AG10803 (cell line): ENCODE measurements at places on chromosomes 11 and 22.
A peak's percentile ranks its signal among the peaks of the same experiment; 100 is the strongest.

GRCh38 chr11:11070976-11071375 is 213.1 kb upstream of the ZBED5 start:
- no peak for DNase-seq

DNA sequence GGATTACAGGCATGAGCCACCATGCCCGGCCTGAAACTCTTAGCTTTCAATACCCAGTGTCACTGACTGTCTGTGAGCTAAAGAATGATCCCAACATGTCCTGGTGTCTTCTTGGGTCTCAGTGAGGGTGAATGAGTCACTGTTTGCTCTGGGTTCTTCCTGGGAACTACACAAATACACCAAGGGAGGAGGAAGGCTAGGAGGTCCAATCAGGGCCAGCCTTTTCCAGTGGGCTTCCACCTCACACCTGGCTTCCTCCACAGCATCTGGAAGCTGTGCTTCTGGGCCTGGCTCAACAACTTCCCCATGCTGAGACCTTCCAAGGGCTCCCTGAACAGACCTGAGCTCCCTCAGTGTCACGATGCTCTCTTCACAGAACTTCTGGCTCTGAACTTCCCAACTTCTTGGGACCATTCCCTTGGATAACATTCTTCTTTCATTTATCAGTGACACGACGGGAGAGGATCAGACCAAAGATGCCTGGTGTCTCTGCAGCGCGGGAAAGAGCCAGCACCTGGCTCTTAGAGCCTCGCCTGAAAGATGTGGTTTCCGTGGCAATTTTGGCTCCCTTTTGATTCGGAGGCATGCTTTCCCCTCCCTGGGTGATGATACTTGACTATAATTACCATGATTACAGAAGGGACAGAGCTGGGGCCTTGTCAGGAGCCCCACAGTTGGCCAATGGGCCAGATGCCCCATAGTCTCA is 22.3 kb upstream of the CHRM4 start:
- no peak for DNase-seq

- DNase-seq = peak; percentile 88
Measured at GRCh38 chr11:124798991-124799347, 1.2 kb downstream of the MSANTD2 start.

DNA sequence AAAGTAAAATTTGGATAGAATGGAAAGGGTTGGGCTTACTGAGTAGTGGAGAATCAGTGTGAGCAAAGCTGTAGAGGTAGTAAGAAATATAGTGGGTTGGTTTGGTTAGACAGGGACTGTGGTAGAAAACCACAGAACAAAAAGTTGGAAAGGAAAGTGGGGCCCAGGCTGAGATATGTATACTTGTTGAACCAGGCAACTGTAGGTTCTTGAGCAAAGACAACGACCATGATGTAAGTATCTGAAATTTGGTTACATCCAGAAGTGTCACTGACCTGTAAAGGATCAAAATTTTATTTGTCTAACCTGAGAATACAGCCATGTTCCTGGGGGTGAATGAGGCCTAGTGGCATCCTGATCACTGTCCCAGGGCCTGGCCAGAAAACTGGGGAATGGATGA is 114.1 kb downstream of the STIM1 start:
- DNase-seq = no peak

DNA sequence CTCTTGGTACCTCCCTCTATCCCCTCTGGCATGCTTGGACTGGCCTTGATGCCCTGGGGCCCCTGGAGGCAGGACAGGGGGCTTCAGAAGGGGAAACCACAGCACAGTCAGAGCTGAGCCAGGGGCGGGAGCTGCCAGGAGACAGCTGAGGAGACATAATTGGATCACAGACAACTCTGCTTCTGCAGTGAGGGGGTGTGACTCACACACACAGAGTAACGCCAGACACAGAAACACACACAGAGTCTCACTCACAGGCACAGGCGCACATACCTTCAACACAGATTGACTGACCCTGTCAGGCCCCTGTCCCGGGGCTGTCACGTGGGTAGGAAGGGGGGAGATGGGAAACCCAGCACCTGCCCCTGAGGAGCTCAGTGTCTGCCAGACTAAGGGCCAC is 20.6 kb downstream of the STARD10 start:
- peak; percentile 86 for DNase-seq

- no peak for DNase-seq
Measured at GRCh38 chr11:16897470-16898061, 116.6 kb downstream of the PLEKHA7 start.

GRCh38 chr11:72741849-72742512 is 10.2 kb downstream of the ARAP1 start:
- DNase-seq = no peak

- no peak for DNase-seq
Measured at GRCh38 chr11:116849486-116849885, 12.1 kb upstream of the APOA1 start.

DNA sequence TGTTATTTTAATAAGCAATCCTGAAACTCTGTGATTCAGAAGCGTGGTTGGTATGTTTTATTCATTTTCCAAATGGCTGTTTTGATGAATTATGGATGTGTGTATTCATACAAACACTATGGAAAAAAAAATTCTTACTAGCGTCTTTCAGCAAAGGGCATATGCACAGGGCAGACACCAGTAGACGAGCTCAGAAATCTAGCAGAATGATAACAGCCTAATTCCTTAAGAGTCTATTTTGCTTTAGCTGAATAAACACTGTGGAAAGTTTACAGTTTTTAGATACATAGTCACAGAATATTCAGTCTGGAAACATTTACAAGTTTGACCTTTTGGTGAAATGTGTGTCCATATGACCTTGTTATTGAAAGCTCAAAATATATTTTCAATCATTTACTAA is 418.8 kb upstream of the LUZP2 start:
- no peak for DNase-seq

GRCh38 chr22:29302681-29303465 is 3.6 kb upstream of the GAS2L1 start:
- no peak for DNase-seq

GRCh38 chr22:35596821-35597220 is 20.3 kb downstream of the MB start:
- DNase-seq = no peak

- DNase-seq = no peak
Measured at GRCh38 chr11:69862797-69863543, 43.8 kb upstream of the FGF3 start.

- DNase-seq = peak; percentile 94
Measured at GRCh38 chr11:94938095-94939055, 35.0 kb downstream of the CWC15 start.

DNA sequence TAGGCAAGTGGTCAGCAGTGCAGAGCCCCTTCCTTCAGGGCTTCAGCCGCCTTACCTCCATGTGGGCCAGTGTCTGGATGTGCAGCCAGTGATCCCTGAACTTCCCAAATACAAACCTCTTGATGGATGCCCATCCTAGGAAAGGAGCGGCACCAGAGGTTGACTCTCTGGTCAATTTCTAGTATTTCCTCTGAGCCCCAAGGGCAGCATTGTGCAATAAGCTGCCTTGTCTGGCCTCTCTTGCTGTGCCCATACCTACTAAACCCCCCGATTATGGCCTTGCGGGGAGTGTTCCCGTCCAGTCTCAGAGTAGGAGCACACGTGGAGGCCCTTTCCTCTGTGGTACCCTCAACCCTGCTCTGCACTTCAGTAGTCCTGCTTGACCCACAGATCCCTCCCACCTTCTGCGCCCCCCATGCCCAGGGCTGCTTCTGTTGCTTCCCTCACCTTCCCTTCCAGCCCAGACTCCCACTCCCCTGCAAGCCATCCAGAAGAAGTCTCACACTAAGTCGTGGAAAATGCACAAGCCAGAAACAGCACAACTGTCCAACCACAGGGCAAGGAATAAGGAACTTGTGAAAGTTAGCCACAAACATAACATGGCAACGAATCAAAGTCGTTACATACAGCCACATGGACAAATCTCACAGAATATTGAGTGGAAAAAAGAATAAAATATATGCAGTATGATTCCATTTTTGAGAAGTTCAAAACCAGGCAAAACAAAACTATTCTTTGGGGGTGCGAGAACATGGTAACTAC is 39.6 kb upstream of the HORMAD2 start:
- peak; percentile 17 for DNase-seq

DNA sequence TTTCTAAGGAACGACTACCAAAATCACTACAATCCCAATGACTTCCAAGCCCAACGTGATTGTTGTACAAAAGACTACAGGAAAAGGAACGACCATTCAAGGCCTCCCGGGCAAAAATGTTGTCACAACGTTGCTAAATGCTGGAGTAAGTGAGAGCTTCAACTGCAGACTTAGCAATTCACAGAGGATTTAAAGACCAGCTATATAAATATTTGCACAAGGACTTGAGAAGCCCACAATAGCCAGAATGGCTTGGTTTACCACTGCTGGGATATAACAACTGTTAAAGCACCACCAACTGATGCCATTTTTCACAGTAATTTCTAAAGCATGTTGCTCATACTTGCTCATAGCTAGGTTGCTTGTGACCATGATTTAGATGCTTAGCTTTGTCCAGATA is 78.3 kb downstream of the EMSY start:
- DNase-seq = no peak

DNA sequence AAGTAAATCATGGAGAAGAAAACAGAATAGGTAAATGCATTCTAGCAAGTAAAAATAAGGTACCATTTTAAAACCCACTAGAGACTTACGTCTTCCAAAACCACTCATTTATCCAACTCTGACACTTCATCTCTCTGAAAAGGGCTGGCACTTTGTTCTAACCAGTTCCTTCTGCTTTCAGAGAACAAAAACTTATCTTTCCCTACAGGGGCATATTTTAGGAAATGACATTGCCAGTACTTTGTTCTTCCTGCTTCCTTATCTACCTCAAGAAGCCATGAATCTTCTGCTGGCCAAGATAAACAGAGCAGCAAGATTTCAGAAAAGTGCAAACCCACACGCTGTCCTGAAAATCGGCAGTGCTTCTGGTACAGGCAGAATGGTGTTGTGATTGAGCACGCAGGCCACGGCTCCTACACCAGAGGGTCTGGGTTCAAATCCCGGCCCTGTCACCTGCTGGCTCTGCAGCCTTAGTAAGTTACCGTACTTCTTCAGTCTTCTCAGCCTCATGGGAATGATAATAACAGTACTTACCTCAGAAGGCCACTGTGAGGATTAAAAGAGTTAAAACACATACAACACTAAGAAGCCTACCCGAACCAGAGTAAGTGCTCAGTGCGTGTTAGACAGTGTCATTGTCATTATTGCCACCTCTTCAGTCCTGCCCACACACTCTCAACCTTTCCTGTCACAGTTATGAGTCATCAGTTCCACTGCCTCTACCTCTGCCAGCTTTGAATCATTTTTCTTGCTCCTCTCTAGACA is 11.0 kb downstream of the MPZL3 start:
- DNase-seq = no peak

DNA sequence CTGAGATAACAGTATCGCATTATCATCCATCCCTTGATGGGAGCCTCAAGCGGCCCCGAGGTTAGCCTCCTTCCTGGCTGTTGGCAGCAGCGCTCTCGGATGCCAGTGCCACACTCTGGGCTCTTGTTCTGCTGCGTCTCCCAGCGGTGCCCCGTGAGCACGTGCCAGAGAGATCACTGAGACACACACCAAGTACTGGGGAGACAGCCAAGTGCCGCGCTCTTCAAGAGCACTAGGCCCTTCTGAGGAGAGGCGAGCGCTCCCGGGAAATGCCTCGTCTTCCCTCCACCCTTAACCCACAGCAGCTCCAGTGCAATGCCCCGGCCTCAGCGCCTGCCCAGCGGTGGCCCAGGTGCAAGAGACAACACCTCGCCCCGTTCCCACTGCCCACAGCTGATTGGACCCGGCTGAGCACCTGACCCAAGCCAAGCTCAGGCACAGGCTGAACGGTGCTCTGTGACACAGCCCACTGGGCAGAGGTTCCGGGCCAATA is 248.3 kb upstream of the NARS2 start:
- DNase-seq = no peak

GRCh38 chr11:96200243-96200642 is 142.8 kb downstream of the MAML2 start:
- DNase-seq = peak; percentile 98

- no peak for DNase-seq
Measured at GRCh38 chr22:40019100-40019499, 24.3 kb downstream of the FAM83F start.

DNA sequence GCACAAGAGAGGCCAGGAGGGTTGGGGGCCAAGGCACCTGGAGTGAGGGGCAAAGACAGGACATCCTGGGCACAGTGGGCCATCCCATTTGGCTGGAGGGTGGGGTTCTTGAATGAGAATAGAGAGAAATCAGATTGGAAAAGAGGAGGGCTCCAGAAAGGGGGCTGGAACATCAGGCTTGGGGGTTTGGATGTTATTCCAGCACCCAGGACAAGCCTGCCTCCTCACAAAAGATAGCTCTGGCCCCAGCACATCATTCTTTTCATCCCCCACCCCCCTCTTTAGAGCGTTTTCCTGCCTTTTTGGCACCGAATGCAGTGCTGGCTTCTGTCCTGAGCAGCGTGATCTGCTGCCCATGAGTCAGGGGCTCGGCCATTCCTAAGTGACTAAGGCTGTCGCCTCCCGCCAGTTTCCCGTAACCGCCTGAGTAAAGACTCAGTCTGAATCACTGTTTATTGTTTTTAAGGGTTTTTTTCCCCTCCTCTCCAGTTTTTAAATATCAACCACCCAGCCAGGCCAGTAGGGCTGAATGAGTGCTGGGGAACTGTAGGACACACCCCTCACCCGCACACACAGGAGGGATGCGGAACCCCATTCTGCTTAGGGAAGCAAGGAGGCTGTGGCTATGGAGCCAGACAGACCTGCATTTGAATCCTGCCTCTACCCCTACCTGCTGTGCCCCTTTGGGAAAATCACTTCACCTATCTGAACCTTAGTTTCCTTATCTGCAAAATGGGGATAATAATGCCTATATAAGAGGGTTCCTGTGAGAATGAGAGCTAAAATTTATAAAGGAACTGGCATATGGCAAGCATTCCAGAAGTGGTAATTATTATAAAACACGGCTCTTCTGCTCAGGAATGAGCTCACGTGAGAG is 32.4 kb upstream of the NAV2 start:
- DNase-seq = peak; percentile 96

DNA sequence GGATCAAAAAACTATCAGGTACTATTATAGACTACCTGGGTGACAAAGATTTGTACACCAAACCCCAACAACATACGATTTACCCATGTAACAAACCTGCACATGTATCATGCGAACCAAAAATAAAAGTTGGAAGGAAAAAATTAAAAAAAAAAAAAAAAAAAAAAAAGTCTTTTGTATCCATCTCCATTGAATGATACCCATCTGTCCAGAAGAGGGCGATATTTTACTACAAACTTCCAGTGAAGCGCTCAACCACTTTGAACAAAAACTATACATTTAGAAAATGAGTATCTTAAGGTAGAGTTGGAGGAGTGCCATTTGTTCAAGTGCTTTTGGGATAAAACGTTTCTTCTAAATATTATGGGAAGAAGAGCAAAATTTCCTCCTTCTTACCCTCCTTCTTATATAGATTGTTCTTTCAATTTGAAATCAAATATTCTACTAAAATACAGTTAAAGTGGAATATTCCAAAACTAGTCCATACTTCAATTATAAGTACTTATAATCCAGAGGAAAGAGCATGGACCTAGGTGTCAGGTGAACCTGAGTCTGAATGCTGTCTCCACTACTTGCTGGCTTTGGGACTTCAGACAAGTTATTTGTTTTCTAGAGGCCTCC is 23.3 kb downstream of the ARL14EP start:
- peak; percentile 55 for DNase-seq
